ENCODE measurements at places on chromosomes 3 and 15. TPM values are rescaled to one million over a fixed set of nuclear protein-coding genes. Genes with fewer than 3 reads are reported as not detected.

Gene NR1I2
- total RNA-seq, result 0.23 TPM

Gene NPTN
- 223 TPM for total RNA-seq

- H3K36me3 ChIP-seq, result no peaks in the 10 kb centered on the region
- H3K4me1 ChIP-seq, result no peaks in the 10 kb centered on the region
- no peak for DNase-seq
- H3K4me3 ChIP-seq, result no peak overlapping the region
- no peak overlapping the region for H3K27ac ChIP-seq
- H3K27me3 ChIP-seq, result no peaks in the 10 kb centered on the region
Observed at GRCh38 chr3:55876560-55876959, 389.5 kb upstream of the WNT5A start.

DNA sequence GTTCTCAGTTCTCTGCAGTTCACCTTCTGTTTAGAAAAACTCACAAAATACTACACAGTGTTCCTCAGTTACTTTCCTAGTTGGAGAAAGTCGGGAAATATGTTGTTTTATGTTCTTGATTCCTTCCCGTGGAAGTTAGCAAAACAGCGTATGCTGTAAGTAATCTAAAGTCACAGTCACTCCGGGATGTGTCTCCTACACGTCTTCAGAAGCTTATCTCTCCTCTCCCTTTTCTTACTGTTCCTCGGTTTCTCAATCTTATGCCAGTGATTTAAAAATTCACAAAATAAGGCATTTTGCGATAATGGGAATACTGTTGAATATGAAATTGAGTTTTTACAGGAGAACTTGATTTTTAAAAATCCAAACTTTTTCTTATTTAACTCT lies 1.7 kb downstream of the HEG1 start:
- no peak overlapping the region for H3K27ac ChIP-seq
- H3K4me3 ChIP-seq, result peak overlapping the region; percentile 90
- H3K4me1 ChIP-seq, result peaks cover 40% of the 10 kb centered on the region

DNA sequence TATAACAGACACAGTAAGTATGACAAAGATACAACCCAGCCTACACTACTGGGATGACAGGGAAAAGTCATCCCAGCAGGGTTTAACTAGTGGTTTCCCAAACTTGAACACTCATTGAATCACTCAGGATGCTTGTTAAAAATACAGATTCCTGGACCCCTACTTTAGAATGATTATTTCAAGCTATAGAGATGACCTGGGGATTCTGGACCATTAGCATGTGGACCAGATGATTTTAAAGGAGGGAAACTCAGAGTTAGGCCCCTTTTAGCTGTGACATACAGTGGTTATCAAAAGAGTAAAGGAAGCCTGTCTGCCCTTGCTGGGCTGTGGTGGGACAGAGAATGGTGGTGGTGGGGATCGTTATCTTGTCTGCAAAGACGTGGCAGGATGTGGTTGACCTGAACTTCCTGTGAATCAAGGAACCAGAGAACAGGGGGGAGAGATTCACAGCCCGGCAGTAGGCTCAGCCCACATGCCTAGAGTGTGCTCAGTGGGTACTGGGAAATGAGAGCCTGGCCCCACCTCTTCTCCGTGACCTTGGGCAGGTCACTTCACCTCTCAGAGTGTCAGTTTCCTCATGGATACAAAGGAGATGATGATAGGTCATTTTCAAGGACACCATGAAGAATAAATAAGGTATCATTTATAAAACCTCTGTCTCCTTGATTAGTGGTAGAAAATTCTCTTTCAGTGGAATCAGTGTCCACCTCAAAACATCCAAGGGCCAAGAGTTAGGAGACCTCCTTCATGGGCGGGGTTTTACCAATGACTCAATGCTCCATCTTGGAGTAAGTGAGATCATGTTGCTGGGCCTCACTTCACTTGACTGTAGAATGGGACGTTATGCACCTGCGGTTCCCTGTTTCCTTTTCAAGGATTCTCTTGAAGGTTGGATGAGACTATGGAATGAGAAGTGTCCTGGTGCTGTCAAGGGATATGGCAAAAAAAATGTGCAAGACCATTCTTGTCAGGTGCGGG lies 306.5 kb downstream of the RPLP1 start:
- DNase-seq, result no peak
- H3K27me3 ChIP-seq, result no peaks in the 10 kb centered on the region
- H3K4me1 ChIP-seq, result peaks cover 37% of the 10 kb centered on the region
- no peaks in the 10 kb centered on the region for H3K36me3 ChIP-seq

DNA sequence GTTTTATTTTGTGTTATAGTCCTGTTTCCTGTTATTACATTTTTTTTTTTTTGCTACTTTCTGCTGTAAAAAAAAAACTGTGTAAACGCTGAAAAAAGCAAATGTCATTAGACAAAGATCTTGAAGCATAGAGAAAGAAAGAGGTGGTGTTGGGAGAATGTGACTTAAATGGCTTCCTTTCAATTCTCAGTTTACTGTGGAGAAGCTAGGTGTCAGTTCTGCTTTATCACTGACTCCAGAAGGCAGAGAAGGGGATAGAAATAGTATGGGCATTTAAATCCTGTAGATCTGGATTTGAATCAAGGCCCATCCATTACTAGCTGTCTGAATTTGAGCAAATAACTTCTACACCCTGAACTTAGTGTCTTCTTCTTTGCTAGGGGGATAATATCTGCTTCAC lies 23.0 kb downstream of the PPM1L start:
- peaks cover 19% of the 10 kb centered on the region for H3K4me1 ChIP-seq
- H3K4me3 ChIP-seq, result no peak overlapping the region
- no peaks in the 10 kb centered on the region for H3K36me3 ChIP-seq
- H3K27me3 ChIP-seq, result no peaks in the 10 kb centered on the region

- peaks cover 3% of the 10 kb centered on the region for H3K27me3 ChIP-seq
- H3K36me3 ChIP-seq, result no peaks in the 10 kb centered on the region
- DNase-seq, result no peak
- no peak overlapping the region for H3K4me3 ChIP-seq
- no peak overlapping the region for H3K27ac ChIP-seq
- H3K4me1 ChIP-seq, result no peaks in the 10 kb centered on the region
Observed at GRCh38 chr15:72933976-72934375, 118.3 kb upstream of the NEO1 start.

Gene SPTBN5
- 9.4 TPM for total RNA-seq

DNA sequence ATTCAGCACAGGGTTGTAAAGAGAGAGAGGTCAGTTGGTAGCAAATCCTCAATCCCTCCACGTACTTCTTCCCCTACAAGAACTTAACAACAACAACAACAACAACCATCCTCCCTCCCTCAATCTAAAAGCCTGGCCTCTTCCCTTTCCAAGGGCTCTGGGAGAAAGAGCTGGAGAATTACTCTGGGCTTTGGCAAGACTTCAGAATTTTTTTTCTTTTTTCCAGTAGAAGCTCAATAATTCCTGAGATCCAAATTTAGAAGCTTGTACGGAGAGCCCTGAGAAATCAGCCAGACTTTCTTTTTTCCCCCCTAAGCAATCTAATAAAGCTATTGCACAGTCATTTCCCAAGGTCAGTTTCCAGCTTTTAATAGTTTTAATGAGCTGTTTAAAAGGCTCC lies 95.8 kb upstream of the CACNA2D3 start:
- no peak for DNase-seq
- no peak overlapping the region for H3K4me3 ChIP-seq
- H3K27ac ChIP-seq, result no peak overlapping the region
- H3K36me3 ChIP-seq, result no peaks in the 10 kb centered on the region

Gene CATSPER2
- 1.9 TPM for total RNA-seq

- H3K27ac ChIP-seq, result no peak overlapping the region
- DNase-seq, result no peak
- H3K36me3 ChIP-seq, result no peaks in the 10 kb centered on the region
Observed at GRCh38 chr3:7973006-7973405, 528.6 kb upstream of the LMCD1 start.

Gene ARGFX
- total RNA-seq, result not detected

Gene ZNF148
- total RNA-seq, result 34.3 TPM

Gene PCYT1A
- total RNA-seq, result 55.2 TPM

DNA sequence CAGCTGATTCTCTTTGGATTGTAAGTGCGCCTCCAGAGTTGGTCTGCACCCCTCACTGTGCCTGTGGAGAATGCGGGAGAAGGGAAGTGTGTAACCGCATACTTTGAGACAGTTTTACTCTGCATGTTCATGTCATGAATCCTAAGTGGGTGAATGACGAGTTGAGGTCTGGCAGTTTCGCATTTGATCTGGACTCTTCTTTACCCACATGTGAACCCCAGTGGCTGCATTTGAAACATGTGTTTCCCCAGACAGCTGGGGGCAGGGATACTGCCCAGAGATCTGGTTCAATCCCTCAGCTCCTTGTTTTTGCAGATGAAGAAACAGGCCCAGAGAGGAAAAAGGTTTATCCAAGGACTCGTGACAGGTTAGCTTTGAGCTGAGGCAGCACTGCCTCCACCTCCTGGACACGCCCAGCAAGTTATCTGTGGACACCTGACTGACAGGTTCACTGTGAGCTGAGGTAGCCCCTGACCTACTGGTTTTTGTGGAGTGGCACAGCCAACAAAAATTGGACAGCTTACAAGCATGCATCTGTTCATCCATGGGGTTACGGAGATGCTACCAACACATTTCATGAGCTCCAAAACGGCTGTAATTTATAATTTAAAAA lies 207.3 kb downstream of the XXYLT1 start:
- peaks cover 21% of the 10 kb centered on the region for H3K36me3 ChIP-seq
- DNase-seq, result no peak
- no peak overlapping the region for H3K4me3 ChIP-seq
- H3K4me1 ChIP-seq, result peaks cover 5% of the 10 kb centered on the region
- H3K27ac ChIP-seq, result no peak overlapping the region

Gene SETD2
- total RNA-seq, result 51.4 TPM

DNA sequence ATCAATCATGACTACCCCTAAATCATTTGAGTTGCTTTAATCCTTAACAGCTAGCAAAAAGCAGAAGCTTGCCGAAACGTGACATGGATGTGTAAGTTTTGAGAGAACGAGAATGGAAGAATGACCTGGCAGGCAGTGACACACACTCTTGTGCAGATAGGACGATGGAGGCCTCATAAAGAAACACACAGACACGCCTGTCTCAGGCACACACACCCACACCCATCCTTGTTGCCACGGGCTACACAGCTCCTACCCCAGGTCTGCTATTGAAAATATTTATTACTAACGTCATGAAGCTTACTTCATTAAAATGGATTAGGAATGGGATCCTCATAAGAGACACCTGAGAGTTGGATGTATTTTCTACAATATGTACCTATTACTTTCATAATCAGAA lies 8.5 kb downstream of the MYO5C start:
- peaks cover 10% of the 10 kb centered on the region for H3K27me3 ChIP-seq
- peaks cover 12% of the 10 kb centered on the region for H3K36me3 ChIP-seq
- DNase-seq, result no peak
- H3K4me1 ChIP-seq, result peaks cover 5% of the 10 kb centered on the region
- H3K4me3 ChIP-seq, result peak overlapping the region; percentile 50
- H3K27ac ChIP-seq, result no peak overlapping the region

DNA sequence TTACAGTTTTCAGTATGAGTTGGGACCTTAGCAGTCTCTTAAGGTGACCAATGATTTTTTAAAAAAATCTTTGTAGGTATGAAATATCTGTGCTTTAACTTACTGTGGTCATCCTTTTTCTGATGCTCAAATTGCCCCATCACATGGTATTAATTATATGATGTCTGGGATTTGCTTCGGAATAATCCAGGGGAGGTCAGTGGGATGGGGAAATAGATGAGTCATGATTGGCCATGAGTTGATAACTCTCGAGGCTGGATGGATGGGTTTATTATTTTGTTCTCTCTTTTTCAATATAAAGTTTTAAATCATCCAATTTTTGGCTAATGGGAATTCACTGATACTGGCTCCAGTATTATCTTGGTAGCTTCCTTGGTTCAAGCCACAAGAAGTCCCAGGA lies 370.3 kb upstream of the TPM1 start:
- peaks cover 2% of the 10 kb centered on the region for H3K4me1 ChIP-seq
- no peak overlapping the region for H3K27ac ChIP-seq
- no peaks in the 10 kb centered on the region for H3K27me3 ChIP-seq
- peaks cover 20% of the 10 kb centered on the region for H3K36me3 ChIP-seq

- no peak for DNase-seq
- H3K27me3 ChIP-seq, result peaks cover 1% of the 10 kb centered on the region
- H3K36me3 ChIP-seq, result no peaks in the 10 kb centered on the region
Observed at GRCh38 chr15:69718916-69719315, 266.3 kb downstream of the RPLP1 start.

DNA sequence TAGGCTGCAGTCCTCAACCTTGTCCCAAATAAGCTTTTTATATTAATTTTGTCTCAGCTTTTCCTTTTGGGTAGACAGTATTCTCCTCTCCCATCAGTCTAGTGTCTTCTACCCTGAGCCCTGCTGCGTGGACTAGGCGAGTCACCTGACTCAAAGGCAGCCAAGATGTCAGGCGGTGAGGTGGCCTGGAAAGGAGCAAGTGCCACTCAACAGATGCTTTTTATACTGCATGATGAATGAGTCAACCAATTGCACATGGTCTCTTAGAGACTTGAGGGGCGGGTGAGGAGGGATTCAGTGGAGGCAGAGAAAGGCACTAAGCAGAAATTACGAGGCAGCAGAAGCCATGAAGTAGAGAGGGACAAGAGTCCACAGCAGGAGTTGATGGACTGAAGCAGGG lies 95.9 kb downstream of the FRMD4B start:
- no peak overlapping the region for H3K27ac ChIP-seq
- H3K4me3 ChIP-seq, result no peak overlapping the region
- peaks cover 22% of the 10 kb centered on the region for H3K36me3 ChIP-seq
- peaks cover 3% of the 10 kb centered on the region for H3K27me3 ChIP-seq
- H3K4me1 ChIP-seq, result peaks cover 22% of the 10 kb centered on the region
- no peak for DNase-seq

Gene SYNM
- 1.7 TPM for total RNA-seq

- peaks cover 5% of the 10 kb centered on the region for H3K27me3 ChIP-seq
- DNase-seq, result no peak
- H3K36me3 ChIP-seq, result no peaks in the 10 kb centered on the region
Observed at GRCh38 chr3:123008840-123009239, 18.7 kb downstream of the SEMA5B start.

DNA sequence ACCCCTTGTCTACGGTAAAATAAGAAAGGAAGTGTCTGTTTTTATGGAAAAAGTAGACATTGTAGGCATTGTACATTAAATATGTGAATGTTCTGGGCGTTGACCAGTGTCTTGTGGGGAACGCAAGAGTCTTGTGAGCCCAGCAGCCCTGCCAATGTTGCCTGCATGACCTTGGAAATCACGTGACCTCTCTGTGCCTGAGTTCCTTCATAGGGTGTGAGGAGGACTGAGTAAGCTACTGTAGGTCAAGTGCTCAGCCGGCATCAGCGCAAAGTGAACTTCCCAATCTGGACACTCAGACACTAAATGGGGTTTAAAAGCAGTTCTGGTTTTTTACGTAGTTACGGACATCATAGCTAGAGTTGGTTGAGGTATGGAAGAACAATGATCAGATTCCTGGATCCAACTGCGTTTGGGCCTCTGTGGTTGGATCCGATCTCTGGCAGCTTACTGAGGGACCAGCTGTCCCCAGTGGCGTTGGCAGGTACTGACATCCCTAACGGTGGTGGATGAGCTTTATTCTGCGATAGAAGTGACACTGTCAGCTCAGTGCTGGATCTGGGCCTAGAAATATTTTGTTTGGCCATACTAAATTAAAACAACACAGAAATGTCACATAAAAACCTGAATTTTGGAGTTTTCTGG lies 63.8 kb downstream of the SPSB4 start:
- peak; percentile 34 for DNase-seq
- peaks cover 3% of the 10 kb centered on the region for H3K36me3 ChIP-seq
- H3K27ac ChIP-seq, result no peak overlapping the region
- peaks cover 2% of the 10 kb centered on the region for H3K27me3 ChIP-seq
- H3K4me1 ChIP-seq, result no peaks in the 10 kb centered on the region
- no peak overlapping the region for H3K4me3 ChIP-seq

Gene MOBP
- not detected for total RNA-seq

Gene C3orf62
- total RNA-seq, result 3.8 TPM

Data from endothelial cell (in vitro differentiated cells).